Chondrocyte (in vitro differentiated cells): ENCODE measurements at places on chromosomes 11 and 22. TPM values are rescaled to one million over a fixed set of nuclear protein-coding genes. Genes with fewer than 3 reads are reported as not detected.

DNA sequence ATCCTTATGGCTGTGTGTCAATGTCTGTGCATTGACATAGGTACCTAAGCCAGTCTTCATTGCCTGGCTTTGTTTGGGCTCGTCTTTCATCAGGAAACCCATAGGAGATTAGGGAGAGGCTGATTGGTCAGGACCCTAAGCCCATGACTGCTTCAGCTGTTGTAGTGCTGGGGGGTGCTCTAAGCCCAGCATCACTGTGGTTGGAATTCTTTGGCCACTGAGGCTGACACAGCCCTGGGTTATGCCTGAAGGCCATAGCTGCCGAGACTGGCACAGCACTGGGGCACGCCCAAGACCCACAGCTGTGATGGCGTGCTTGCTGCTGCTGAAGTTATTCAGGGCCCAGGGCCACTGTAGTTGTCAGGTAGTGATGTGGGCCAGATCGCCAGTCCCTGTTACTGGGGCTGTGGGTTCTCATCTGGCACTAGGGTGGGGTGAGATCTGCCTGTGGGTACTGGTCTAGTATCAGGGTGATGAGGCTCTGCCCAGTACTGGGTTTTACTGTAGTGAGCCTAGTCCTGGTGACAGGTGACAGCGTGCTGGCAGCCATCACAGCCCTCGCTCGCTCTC lies 4.9 kb downstream of the USP18 start:
- H3K36me3 ChIP-seq, result no peaks in the 10 kb centered on the region
- peaks cover 39% of the 10 kb centered on the region for H3K4me1 ChIP-seq
- no peak overlapping the region for H3K27ac ChIP-seq

- H3K4me3 ChIP-seq, result no peak overlapping the region
- no peaks in the 10 kb centered on the region for H3K4me1 ChIP-seq
Observed at GRCh38 chr11:17648528-17648927, 70.8 kb upstream of the MYOD1 start.

DNA sequence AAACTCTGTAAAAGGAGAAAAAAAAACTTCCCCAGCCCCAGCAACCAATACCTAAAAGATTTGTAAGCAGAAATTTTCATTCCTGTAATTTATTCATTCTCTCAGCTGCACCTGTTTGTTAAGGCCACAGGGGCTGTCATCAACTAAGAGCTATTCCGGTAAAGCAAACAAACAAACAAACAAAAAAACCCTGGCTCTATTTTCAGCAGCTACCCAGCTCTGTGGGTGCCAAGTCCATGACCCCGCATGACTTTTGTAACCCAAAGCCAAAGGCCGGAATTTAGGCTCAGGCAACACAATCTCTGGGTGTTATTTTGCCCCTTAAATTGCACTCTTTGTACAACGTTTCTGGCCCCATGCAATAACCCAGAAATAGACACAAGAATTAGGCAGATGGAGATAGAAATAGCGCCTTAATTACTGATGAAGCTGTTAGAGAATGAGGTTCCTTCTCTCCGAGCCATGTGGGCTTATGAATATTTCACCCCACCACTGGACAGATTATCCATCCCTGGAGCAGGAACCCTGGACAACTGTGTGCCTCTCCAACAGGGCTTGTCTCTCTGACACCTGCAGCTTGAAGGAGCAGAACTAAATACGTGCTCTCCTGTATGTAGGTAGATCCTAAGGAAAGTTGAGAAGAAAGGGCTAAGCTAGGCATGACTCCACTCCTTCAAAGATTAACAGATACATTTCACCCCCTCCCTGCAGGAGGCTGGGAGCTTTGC lies 29.4 kb downstream of the APOL6 start:
- no peak for DNase-seq
- no peaks in the 10 kb centered on the region for H3K27me3 ChIP-seq
- no peak overlapping the region for H3K27ac ChIP-seq
- no peaks in the 10 kb centered on the region for H3K4me1 ChIP-seq
- H3K36me3 ChIP-seq, result peaks cover 2% of the 10 kb centered on the region

Gene IL18
- 0.80 to 0.97 TPM (median 0.85 TPM) in 3 replicates for total RNA-seq

- peaks cover 10% of the 10 kb centered on the region for H3K36me3 ChIP-seq
- no peaks in the 10 kb centered on the region for H3K4me1 ChIP-seq
- no peak overlapping the region for H3K27ac ChIP-seq
Observed at GRCh38 chr11:129035244-129035643, 92.6 kb upstream of the TP53AIP1 start.

- H3K27ac ChIP-seq, result no peak overlapping the region
- DNase-seq, result no peak
- no peaks in the 10 kb centered on the region for H3K27me3 ChIP-seq
- peaks cover 3% of the 10 kb centered on the region for H3K36me3 ChIP-seq
Observed at GRCh38 chr22:23777776-23778576, 5.3 kb downstream of the MMP11 start.

GRCh38 chr11:70810681-70811080 lies 412.4 kb downstream of the CTTN start:
- peaks cover 21% of the 10 kb centered on the region for H3K27me3 ChIP-seq
- no peaks in the 10 kb centered on the region for H3K36me3 ChIP-seq
- H3K4me3 ChIP-seq, result no peak overlapping the region
- H3K27ac ChIP-seq, result no peak overlapping the region

Gene TIGD3
- 0.10 to 0.18 TPM in 2 of 3 replicates, not detected in the other for total RNA-seq

DNA sequence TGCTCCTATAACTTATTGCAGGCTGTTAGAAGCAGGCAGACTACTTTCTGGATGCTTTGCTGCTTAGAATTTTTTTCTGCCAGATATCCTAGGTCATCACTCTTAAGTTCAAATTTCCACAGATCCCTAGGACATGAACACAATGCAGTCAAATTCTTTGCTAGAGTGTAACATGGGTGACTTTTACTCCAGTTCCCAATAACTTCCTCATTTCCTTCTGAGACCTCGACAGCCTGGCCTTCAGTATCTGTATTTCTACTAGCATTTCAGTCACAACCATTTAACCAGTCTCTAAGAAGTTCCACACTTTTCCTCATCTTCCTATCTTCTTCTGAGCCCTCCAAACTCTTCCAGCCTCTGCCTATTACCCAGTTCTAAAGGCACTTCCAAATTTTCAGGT lies 60.4 kb upstream of the ZBED5 start:
- no peaks in the 10 kb centered on the region for H3K4me1 ChIP-seq
- no peak overlapping the region for H3K27ac ChIP-seq
- H3K4me3 ChIP-seq, result no peak overlapping the region
- H3K36me3 ChIP-seq, result peaks cover 3% of the 10 kb centered on the region

- peaks cover 50% of the 10 kb centered on the region for H3K4me1 ChIP-seq
- DNase-seq, result no peak
- no peaks in the 10 kb centered on the region for H3K27me3 ChIP-seq
- no peak overlapping the region for H3K4me3 ChIP-seq
Observed at GRCh38 chr22:46457502-46458488, 79.6 kb downstream of the CELSR1 start.

DNA sequence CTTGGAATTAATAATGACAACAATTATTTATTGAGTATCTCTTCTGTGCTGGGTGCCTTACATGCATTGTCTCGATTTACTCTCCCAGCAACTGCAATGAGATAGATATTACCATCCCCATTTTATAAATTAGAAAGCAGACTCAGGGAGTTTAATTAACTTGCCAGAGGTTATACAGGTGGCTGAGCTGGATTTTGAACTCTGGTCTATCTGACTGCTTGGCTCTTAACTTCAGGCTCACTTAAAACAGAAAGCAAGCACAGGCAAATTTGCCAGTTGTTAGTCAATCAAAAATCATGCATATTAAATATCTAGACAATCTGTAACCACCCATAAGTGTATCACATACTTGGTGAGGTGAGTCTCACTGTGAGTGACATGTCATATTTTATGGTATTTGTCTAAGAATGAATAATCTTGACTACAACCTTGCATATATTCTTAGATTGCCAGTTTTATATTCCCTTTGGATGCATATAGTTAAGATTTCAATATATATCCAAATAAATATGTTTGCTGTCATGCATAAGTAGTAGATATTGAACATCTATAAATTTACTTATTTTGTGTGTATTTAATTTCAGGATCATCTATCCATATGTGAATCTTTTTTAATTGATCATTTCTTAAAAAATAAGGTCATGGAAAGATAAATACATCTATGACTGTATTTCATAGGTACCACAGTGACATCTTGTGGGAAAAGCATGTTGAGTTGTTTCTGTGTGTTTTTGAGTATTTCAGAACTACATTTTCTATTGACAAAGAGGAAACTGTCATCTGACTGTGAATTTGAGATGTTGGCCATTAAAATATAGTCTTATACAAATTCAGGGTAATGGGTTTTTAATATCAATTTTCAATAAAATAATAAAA lies 112.0 kb upstream of the ARHGAP42 start:
- H3K27me3 ChIP-seq, result no peaks in the 10 kb centered on the region
- H3K27ac ChIP-seq, result no peak overlapping the region
- no peak for DNase-seq
- no peaks in the 10 kb centered on the region for H3K36me3 ChIP-seq

- no peaks in the 10 kb centered on the region for H3K36me3 ChIP-seq
- DNase-seq, result no peak
- H3K4me3 ChIP-seq, result no peak overlapping the region
- no peaks in the 10 kb centered on the region for H3K4me1 ChIP-seq
Observed at GRCh38 chr22:29720811-29721323, 1.1 kb downstream of the CABP7 start.

Gene ETS1
- total RNA-seq, result 31.6 to 115 TPM (median 115 TPM) in 3 replicates

Gene DHCR7
- 44.4 to 58.7 TPM (median 57.5 TPM) in 3 replicates for total RNA-seq

Gene PRR5L
- 47.8 to 72.4 TPM (median 50.7 TPM) in 3 replicates for total RNA-seq

DNA sequence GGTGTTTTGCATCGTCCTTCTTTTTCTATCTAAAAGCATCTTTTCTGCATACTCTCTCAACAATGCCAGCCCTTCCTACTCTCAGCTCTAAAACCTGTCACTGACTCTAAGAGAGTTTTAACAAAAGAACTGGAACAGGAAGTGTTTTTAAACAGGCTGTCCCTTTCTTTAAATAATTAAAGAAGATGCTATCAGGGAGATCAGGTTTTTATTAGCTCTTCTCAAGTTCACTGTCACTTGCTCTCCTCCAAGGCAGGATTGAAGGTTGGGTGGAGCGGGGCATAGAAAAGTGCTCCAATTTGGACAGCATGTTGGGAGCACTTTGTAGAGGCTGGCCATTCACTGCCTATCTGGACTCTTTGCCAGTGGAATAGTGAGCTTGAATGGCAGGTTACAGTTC lies 56.4 kb upstream of the BARX2 start:
- no peak overlapping the region for H3K4me3 ChIP-seq
- no peak for DNase-seq
- H3K27me3 ChIP-seq, result peaks cover 1% of the 10 kb centered on the region
- H3K4me1 ChIP-seq, result peaks cover 3% of the 10 kb centered on the region
- H3K27ac ChIP-seq, result no peak overlapping the region

Gene CDKN1C
- total RNA-seq, result 5.4 to 15.7 TPM (median 14.6 TPM) in 3 replicates

GRCh38 chr22:34897126-34897525 lies 168.8 kb upstream of the ISX start:
- no peaks in the 10 kb centered on the region for H3K36me3 ChIP-seq
- no peak for DNase-seq
- H3K4me1 ChIP-seq, result no peaks in the 10 kb centered on the region
- no peak overlapping the region for H3K4me3 ChIP-seq
- no peak overlapping the region for H3K27ac ChIP-seq
- peaks cover 5% of the 10 kb centered on the region for H3K27me3 ChIP-seq

Gene TMEM132A
- total RNA-seq, result 41.3 to 72.0 TPM (median 69.8 TPM) in 3 replicates

DNA sequence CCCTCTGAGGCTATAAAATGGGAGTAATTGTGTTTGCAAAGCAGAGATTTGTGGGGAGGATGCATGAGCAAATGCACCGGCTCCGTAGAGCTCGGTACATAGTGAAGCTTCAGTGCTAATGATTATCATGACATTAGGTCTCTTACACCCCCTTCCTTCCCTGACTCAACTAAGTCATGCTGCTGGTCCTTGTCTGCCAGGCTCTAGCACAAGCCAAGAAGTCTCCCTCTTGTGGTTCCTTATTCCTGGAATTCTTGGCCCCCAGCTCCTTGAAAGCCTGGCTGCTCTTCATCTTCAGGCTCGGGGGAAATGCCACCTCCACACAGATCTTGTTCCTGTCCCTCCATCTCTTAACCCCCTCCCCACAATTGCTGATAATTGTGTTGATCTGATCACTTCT lies 45.7 kb upstream of the SYT13 start:
- H3K27me3 ChIP-seq, result peaks cover 20% of the 10 kb centered on the region
- peak overlapping the region; percentile 55 for H3K27ac ChIP-seq
- DNase-seq, result no peak
- no peak overlapping the region for H3K4me3 ChIP-seq
- peaks cover 3% of the 10 kb centered on the region for H3K36me3 ChIP-seq

Gene SCGB1C1
- total RNA-seq, result not detected in 3 replicates

DNA sequence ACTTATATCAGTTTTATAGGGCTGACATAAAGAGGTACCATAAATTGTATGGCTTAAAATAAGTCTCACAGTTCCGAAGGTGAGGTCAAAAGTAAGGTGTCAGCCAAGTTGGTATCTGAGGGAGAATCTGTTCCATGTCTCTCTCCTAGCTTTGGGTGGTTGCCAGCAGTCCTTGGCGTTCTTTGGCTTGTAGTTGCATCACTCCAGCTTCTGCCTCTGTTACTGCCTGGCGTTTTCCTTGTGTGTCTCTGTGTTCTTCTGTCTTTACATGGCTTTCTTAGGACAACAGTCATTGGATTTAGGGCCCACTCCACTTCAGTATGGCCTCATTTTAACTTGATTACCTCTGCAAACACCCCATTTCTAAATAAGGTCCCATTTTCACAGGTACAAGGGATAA lies 16.7 kb downstream of the MMP7 start:
- H3K36me3 ChIP-seq, result no peaks in the 10 kb centered on the region
- no peak overlapping the region for H3K27ac ChIP-seq
- H3K4me3 ChIP-seq, result no peak overlapping the region
- DNase-seq, result no peak
- peaks cover 11% of the 10 kb centered on the region for H3K4me1 ChIP-seq
